Gastrocnemius medialis (tissue), 4 donors: ENCODE measurements at places on chromosomes 13 and 19. TPM values are rescaled to one million over a fixed set of nuclear protein-coding genes. Genes with fewer than 3 reads are reported as not detected.

DNA sequence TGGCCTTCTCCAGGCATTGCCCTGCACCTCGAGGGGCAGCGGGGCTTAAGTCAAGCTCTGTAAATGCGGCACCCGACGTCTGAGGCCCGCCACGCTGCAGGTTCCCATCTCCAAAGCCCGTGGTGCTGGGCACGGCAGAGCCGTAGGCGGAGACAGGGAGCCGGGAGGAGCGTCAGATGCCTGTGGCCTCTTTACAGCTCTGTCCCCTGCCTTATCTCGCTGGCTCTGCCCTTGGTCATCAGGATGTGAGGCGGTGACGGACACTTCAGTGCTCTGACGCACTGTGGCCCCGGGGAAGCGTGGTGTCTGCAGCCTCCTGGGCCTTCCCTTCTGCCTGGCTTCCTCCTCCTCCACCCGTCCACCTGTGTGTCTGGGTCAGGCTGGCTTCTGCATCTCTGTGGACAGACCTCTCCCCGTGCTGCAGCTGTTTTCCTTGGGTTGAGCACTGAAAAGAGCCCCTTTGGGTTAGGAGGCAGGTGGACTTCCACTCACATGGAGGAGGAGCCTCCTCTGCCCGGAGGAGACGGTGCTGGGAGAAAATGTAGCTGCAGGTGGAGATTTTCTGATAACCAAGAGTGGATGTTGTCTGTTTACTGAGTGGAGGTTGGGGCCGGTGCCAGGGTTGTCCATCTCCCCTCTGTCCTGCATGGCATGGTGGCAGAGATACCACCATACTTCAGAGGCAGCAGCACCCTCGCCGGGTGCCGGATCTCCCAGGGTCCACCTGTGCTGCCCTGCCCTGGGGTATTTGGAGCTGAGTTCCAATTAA, 14.6 kb downstream of the MCF2L start:
- DNase-seq: no peak

DNA sequence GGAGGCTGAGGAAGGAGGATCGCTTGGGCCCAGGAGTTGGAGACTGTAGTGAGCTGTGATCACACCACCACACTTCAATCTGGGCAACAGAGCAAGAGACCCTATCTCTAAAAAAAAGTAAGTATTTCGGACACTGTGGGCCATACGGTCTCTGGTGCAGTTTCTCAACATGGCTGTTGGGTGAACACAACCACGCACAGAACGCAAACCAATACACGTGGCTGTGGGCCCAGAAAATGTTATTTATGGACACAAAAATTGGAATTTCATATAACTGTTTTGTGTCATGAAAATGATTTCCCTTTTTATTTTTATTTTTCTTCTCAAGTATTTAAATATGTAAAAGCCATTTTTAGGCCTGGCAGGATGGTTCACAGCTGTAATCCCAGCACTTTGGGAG, 19.5 kb downstream of the LDLR start:
- no peak for DNase-seq

- no peak for DNase-seq
Measured at GRCh38 chr19:3475449-3475848, 4.9 kb downstream of the SMIM24 start.

GRCh38 chr13:92804926-92805325, 421.7 kb upstream of the GPC6 start:
- no peak for DNase-seq

DNA sequence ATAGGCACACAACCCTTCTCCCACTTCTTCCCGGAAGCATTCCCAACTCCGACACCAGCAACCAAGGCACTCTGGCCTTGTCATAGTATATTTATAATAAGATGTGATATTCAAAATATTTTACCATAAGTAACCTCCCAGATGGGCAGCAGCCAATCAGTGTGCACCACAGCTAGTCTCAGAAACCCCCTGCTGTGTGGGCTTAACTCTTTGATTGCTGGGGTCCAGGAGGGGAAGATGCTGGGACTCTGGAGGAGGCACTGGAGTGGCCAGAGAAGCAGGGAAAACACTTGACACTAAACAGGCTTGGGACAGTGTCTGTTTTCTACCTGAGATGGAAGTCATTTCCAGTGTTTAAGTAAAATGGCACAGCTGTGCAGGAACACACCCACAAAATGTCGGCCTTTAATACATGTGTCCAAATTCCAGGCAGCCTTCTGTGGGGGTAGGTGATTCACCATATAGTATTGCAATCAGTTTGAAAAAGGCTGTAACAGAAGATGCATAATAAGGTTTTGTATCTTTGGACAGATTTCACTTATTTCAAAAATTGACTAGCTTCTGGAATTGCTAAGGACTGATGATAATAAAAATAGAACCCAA, 100.7 kb downstream of the MBNL2 start:
- no peak for DNase-seq

GRCh38 chr13:99282264-99283231, 24.4 kb upstream of the GPR18 start:
- DNase-seq: no peak

GRCh38 chr19:45998834-45999233, 3.6 kb downstream of the CCDC61 start:
- no peak for DNase-seq

ICAM5 gene
- not detected for total RNA-seq
